Substantia nigra (tissue), 51 donors: ENCODE measurements at places on chromosomes 7 and 10.

DNA sequence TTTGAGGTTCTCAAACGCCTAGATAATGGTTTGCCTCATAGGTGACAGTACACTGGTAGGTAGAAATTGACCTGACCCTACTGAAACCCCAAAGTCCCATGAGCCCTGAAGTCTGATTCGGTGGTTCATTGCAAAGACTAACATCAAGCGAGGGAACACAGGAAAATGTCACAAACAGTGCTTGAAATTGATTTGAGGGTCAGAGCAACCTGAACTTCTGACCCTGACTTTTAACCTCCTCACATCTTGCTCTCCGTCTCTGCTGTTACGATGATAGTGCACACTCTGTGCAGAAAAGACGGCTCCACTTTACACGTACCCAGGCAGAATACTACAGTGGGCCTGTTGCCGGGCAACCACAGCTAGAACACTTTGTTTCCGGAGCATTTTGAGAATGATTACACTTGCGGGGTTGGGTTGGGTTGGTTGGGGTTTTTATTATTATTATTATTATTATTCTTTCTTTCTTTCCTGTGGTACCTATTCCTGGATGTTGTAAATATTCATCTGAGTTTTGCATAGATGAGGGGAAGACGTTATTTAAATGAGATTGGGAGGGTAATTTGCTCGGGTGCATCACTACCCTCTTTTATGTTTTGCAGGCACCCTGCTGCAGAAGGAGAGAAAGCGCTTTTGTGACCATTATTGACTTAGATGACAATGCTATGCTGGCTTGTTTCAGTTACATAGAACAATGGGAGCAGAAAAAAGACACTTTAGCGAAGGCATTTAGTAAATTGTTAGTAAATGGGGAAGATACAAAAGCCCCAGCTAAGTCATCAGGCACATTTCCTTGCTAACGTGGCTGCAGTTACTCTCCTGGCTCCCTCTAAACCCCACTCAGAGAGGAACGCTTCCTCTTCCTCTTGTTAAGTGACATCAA is 438.1 kb upstream of the NRP1 start:
- no peak for DNase-seq

DNA sequence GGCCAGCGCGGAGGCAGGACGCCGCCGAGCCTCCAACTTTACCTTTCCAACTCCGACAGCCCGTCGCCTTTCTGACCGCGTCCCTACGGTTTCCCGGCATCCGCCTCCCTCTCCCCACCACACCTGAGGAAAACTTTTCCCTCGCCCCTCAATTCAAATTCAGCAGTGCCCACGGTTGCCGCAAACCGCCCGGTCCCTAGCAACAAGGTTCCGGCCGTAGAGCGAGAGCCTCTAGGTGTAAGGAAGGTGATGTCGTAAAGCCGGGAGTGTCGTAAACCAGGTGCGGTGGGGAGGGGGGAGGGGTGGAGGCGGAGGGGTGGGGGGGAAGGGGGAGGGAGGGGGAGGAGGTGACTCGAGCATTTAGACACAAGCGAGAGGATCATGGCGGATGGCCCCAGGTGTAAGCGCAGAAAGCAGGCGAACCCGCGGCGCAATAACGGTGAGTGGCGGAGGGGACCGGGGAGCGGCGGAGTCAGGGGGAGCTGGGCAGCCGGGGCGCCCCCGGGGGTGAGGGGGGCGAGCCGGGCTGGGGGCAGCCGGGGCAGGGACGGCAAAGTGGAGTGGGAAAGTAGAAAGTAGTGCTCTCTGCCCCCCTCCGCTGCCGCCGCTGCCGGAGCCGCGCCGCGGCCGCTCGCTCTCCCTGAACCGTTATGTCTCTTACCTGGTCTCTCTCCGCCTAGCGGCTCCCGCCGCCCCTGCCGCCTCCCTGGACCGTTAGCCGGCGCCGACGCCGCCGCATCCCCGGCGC is at the start of gene ZEB1:
Gene ZEB1 (plus strand): TSS at position 363 of the 748 bp plus-strand sequence. CDS start 19 bp downstream, at position 382.
- peak; percentile 45 for DNase-seq

DNA sequence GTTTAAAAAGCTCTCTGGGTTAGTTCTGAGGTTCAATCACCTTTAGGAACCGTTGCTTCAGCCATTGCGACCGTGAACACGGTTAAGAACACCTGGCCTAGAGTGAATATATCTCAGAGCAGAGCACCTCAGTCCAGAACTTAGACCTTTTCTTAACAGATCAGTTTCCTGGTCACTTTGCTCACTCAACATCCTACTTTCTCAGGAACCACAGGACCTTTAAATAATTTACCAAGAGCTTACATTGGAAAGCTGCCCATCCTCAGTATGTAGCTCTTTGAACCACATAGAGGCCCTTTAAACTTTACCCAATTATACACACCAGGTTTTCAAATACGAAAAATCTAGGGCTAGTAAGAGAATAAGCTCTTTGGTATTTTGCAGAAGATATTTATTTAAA is 153.2 kb downstream of the NRBF2 start:
- no peak for DNase-seq

DNA sequence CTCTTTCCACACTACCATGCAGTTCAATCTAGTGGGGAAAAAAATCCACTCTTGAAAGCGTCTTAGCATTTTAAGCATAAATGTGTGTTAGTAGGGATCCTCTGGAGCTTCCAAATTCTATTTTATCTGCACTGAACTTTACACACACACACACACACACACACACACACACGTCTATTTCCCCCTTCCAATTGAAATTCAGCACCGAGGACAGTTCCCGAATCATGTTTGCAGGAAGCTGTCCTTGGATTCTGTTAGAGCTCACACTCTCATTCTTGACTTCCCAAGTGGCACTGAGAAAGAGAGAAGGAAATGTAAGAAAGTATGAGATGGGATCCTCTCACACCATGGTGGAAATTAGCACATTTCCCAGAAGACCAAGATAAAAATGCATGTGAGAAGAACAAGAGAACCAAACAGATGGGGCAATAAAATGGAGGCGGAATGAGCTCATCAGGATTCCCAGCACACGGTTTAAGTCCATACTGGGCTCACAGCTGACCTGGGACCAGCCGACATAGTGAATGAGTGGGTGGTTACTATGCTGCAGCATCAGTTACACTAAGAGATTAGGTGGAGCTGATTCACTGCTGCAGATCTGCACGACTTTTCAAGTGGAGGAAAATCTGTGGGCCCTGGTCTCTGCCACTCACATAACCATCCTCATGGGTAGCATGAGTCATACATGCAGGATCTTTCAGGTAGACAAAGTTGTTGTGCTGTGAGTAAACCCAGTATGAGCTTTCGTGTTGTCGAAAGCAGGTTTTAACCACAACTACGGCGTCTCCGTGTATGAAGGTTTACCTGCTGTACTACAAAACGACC is 3.3 kb upstream of the NPTX2 start:
- DNase-seq = no peak

DNA sequence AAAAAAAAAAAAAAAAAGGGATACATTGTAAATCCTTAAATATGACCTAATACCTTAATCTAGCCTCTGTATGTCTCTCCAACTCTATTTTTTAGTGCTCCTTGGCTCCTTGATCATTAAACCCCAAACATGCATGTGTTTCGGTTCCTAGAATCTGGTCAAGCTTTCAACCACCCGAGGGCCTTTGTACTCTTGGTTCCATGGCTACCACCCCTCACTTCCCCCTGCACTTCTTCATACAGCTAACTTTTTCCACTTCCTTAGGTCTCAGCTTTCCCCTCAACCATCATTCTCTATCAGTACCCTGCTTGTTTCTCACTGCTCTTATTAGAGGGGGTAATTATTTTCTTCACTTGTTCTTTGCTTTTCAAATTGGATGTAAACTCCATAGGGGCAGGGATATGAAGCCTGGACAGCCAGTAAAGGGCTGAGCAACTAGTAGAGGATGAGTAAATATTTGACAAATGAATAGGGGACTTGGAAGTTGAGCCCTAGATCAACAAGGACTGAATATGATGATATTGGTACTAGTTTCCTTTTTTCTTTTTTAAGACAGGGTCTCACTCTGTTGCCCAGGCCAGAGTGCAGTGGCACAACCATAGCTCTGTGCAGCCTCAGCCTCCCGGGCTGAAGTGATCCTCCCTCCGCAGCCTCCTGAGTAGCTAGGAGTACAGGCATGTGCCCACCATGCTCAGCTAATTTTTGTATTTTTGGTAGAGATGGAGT is 4.3 kb upstream of the GDI2 start:
- no peak for DNase-seq

GRCh38 chr7:129950191-129950932 is 2.4 kb downstream of the UBE2H start:
- no peak for DNase-seq

DNA sequence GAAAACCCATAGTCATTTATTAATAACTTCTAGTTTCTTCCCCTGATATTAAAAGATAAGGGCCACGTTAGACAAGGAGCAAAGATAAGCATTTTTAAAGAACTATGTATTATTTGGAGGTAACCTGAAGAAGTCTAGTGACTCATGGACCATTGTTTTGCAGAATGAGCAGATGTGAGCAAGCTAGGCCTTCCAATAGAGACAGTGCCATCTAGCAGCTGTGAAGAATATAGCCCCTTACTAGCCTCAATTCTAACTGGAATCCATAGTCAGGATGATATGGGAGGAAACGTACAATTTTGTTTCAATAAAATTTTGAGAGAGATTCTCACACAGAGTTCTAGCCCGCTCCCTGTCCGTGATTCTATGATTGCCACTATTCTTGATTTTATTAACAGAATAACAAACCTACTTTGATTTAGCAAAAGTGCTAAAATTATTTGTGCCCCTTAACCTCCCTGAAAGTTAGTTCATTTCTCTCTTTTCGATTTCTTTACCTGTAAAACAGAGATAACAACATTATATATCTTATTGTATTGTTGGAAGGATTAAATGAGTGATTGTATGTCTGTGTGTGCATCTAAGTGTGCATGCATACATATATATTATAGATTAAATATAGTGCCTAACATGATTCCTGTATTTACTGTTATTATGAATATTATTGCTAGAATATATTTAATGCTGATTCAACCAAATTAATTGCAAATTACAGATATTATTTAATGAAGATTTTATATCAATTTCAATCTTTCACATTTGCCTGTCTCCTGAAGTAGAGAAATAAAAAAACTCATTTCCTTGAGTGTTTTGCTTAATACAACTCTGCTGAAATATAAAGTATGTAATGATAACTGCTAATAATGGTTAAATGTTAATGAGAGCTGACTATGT is 22.7 kb downstream of the FAM237B start:
- no peak for DNase-seq

DNA sequence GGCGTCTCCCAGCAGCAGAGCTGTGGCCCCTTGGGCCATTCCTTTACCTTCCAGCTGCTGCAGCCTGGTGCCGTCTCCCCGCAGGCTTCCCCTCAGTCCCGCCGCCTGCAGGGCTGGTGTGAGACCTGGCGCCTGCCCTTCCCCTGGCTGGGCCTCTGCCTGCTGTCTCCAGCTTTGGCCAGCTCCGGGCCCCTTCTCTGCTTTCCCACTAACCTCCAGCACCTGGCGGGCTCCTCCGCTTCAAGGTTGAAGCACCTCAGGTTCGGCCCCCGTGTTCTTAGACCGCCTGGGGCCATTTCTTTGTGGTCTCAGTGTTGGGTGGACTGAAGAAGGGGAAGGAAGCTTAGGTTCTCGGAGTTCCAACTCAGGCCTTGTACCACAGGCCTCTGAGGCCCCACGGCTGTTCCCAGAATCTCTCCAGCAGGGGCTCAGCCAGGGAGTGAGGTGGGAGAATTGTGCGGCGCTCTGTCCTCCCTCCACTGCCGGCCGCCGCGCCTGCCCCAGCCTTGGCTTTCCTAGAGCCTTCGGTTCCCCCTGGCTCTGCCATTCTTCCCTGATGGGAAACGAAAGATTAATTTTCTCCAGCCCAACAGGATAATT is 30.3 kb downstream of the GBX1 start:
- no peak for DNase-seq

DNA sequence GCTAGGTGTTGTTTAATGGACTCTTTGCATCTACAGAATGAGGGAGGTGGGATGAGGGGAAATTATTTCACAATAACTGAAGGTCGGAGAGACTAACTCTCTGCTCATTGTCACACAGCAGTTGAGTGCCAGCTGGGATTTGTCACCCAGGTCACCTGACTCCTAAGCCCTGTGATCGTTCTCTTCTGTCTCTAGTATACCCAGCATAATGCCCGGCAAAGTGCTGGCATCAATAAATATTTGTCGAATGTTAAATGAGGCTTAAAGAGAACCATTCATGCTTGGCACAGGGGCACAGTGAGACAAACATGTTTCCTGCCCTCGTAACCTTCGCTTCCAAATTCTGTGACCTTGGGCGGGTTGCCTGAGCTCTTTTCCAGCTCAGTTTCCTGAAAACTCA is 70.8 kb downstream of the TCF7L2 start:
- DNase-seq = no peak

DNA sequence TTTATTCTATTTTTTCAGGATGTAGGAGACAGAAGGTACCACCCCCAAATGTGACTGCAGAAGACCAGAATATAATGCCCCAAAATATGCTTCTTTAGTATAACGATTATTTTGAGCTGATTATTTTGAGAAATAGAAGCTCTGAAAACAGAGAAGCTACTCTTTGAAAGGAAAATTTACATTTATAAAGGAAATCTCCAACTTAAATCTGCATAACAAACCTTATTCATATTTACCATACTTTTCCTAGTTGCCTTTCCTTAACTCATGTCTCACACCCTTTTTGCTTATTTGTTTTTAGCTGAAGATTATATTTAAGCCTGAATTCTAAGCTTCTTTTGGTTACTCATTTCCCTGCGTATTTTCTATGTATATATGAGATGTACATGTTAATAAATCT is 127.1 kb upstream of the THSD7A start:
- no peak for DNase-seq

- no peak for DNase-seq
These were observed 380.7 kb upstream of the PFKP start for GRCh38 chr10:2686691-2687090.

GRCh38 chr10:113980408-113981087 is 63.1 kb upstream of the ADRB1 start:
- DNase-seq = no peak

GRCh38 chr10:33335801-33336581 is 1.5 kb upstream of the NRP1 start:
- no peak for DNase-seq

DNA sequence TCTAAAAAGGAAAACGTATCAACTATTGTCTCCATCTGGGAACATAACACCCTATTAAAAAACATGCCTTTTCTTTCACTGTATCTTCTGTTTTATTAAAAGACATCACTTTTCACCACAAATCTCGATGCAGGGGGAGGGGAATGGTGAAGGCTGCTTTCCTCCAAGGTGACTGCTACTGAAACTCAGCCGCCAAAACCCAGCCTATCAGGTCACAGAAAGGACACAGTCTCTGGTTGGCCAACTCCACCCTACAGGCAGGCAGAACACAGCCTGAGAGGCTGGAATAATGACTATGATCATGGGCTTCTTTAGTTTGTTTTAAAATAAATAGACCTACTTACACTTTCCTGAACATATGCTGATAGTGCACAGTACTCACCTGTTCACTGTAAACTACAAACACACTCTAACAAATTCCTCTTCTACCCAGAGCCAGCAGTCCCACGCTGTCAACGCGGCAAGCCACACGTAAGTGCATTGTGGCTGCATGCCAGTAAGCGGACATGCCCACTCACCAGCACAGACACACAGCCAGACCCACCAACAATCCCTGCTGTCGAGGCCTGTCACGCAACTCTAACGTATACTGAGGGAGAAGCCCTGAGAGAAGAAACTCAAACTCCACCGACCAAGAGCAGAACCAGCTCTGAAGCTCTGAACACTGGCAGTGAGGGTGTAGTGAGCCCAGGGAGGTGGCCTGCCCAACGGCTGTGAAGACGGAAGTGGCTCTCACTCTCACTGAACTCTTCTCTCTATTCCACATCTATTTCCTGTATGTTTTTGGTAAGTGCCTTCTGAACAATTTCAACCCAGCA is 41.8 kb downstream of the NCAPG2 start:
- no peak for DNase-seq

- no peak for DNase-seq
These were observed 177.4 kb upstream of the PRR15 start for GRCh38 chr7:29386196-29386765.

- DNase-seq = no peak
These were observed 23.0 kb upstream of the ZMYND11 start for GRCh38 chr10:112246-112645.
